ENCODE measurements at places on chromosomes 7 and 10.

DNA sequence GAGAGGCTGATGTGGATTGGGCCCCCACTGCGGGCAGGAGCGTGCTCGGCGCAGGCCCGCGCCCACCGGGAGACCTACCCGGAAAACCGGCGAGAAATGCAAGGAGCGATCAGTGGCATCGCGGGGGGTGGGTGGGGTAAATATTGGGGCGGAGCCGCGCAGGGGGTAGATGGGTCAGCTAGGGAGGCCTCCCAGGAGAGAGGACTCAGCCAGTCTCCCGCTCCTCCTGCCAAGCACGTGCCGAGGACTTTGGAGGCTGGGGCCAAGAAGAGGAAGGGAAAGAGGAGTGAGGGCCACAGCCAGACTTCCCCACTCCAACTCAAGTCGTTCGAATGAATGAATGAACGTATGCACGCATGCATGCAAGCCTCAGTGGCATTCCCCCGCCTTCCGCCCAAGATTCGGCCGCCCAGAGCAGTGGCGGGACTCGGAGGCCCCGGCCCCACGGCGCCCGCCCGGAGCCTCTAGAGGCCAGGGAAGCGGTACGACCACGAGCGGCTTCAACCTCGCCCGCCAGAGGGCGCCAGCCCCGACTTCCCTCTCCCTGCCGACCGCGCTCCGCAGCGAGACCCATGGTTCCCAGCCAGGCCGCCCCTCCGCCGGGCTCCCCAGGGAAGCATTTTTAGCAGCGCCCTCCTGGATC lies 3.6 kb downstream of the NPM3 start:
- DNase-seq = peak; percentile 38

GRCh38 chr10:131859341-131860020 lies 41.3 kb upstream of the PPP2R2D start:
- DNase-seq = no peak

DNA sequence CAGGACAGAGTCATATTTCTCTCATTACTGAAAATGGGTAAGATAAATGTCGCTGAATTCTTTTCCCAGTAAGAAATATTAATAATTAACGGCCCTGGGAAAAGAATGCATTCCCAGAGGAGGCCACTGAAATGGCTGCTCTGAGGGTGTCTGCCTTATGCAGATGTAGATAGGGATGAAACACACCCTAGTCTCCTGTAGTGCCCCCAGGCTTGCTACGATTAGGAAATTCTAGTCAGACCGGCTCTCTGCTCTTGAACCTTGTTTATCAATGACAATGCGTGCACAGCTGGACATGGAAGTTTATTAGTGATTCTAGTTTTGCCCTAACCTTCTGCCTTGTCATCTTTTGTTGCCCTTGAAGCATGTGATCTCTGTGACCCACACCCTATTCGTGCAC lies 291.1 kb downstream of the ZNF248 start:
- DNase-seq = peak; percentile 5

DNA sequence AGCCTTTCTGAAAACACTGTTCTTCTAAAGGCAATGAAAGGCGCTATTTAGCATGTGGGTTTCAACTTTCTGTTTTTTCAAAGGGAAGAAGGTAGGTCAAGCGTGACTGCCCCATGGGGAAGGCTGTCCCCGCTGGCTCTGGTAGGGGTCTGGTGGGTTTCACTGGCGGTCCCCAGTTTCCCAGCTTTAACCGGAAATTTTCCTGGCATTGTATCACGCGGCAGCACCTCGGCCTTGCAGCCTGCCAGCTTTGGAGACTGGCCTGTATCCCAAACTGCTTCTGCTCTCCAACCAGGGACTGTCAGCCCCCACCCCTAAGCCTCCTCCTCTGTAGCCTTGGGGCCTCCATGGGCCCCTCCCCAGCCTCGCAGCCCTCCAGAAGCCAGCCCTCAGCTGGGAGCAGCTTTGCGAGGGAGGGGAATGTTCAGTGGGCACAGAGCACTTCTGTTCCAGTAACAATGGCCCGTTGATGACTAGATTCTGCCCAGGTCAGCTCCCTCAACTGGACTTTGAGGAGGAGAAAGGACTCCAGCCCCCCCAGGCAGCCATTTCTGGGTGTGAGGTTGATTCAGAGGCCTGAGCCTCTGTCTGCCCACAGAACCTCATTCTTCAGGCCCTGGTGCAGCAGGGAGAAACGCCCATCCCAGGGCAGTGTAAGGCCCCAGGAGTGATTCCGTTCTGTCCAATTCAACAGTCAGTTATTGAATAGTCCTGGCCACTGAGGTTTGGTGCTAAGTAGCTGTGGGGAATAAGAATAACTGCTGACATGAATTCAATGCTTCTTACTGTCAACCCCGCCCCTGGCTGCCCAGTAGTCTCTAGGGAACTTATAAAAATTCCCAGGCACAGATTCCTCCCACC lies 17.1 kb downstream of the CHST3 start:
- no peak for DNase-seq

- DNase-seq = no peak
Observed at GRCh38 chr7:93861325-93861949, 29.1 kb downstream of the TFPI2 start.

- no peak for DNase-seq
Observed at GRCh38 chr10:6565588-6565987, 14.5 kb downstream of the PRKCQ start.

GRCh38 chr7:33596686-33597085 lies 308.7 kb upstream of the BMPER start:
- no peak for DNase-seq

GRCh38 chr7:137958470-137959431 lies 43.1 kb downstream of the CREB3L2 start:
- no peak for DNase-seq

DNA sequence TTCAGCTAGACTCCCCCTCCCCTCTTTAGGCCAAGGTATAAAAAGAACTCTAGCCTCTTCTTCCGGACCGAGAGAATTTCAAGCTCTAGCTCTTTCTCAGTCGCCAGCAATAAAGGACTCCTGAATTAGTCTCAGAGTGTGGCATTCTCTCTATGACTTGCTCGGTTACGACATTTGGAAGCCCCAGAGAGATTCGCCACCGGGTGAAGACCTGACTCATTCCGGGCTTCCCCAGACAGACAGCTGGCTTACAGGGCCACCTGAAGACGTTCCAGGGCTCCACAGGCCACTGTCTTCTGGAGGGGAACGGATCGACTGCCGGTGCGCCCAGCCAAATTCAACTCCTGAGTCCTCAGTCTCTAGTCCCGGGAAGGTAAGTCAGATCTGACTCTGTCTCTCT lies at the start of gene AKR1B15:
Gene AKR1B15 (plus strand): TSS at position 234 of the 400 bp plus-strand sequence. CDS start 15,510 bp downstream, outside the sequence.
- no peak for DNase-seq

- DNase-seq = no peak
Observed at GRCh38 chr7:47284691-47285635, 296.9 kb downstream of the TNS3 start.

GRCh38 chr10:133140417-133141143 lies 19.4 kb upstream of the KNDC1 start:
- DNase-seq = no peak

GRCh38 chr7:92415225-92415624 lies 32.1 kb upstream of the GATAD1 start:
- DNase-seq = no peak

DNA sequence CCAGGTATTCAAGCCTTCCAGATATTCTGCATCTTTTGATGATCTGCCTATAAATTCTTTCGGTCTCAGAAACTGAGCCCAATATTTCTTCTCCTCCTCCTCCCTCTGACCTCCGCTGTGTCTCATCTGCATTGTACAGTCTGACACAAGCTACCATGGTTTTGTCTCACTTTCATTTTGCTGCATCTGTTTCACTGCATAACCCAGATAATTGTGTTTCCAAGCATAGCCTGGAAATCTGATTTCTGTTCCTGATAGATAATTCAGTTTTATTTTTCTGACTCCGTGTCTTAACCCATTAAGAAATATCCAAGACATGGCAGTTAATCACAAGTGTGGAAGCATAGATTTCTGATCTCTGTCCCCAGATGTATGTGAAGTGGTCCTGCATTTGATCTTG lies 374.2 kb upstream of the SEMA3A start:
- no peak for DNase-seq

DNA sequence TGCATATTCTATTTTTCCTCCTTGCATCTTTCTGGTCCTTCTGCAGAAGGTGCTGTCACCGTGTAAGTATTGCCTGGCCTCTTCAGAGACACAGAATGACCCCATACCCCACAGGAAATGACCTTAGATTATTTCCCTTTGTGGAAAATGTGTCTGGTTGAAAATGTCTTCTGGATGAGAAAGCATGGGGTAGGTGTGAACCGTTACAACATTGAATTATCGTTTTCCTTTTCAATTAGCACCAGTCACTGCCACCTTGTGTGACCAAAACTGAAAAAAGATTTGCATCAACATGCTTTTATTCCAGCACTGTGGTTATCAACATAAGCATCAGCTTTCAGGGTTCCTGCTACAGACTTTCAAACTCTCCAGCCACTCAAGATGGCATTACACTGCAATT lies 58.0 kb upstream of the CELF2 start:
- no peak for DNase-seq

DNA sequence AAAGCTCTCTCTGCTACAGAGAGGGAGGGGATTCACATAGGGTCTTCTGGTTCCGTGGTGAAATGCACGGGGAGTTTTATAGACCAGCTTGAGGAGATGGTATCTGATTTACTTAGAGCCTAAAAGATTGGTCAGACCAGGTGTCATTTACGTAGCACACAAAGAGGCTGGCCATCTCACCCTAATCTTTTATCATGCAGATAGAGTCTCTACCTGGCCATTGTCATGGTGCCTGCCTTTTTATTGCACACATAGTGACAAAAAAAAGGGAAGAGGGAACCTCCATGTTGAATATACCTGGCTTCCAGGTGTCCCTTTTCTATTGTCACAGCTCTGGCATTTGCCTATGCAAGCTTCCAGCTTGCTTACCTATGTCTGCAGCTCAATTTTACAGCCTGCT lies 1456.1 kb downstream of the GATA3 start:
- no peak for DNase-seq

DNA sequence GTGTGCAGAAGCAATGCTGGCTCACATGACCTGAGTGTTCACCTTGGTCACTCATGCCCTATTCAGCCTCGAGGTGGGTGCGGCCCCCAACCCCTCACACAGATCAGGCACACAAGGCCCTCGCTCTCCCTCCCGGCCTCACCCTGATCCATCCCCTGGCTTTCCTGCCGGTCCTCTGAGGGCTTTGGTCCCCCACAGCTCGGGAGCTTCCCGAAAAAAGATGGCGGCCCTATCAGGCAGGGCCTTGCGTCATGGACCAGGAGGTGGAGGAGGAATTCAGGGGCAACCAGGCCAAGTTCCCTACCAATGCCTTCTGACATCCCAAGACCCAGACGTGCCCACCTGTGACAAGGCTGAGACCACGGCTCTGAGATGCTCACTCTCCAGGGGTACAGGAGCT lies 43.7 kb upstream of the DNAAF5 start:
- DNase-seq = no peak

- DNase-seq = no peak
Observed at GRCh38 chr7:37131855-37132254, 316.8 kb downstream of the ELMO1 start.

- DNase-seq = no peak
Observed at GRCh38 chr10:88672041-88672440, 7.8 kb downstream of the LIPF start.

DNA sequence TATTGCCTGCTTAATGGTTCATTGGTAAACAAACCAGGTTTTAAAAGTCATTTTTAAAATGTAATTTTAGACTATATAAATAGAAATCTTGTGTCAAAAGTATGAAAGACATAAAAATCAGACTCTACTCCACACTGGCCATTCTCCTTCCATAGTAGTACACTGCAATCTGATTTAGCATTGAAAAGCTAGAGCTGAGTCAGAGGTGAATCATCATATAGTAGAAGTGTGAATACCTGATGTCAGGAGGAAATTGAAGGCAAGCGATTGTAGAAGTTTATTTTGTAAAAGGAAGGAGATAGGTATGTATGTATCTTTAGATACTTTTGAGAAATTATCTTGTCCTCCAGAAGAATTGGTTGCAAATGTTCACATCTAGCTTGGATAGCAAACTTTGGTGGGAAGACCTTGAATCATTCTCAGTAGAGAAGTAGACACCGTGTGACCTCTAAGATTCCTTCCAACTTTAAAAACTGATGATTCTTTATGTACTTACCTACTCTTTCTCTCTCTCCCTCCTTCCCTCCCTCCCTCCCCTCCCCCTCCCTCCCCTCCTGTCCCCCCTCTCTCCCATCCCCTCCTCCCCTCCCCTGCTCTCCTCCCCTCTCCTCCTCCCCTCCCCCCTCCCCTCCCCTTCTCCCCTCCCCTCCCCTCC lies 88.1 kb downstream of the BTAF1 start:
- DNase-seq = no peak

GRCh38 chr10:26468291-26468690 lies 30.1 kb downstream of the APBB1IP start:
- DNase-seq = no peak

DNA sequence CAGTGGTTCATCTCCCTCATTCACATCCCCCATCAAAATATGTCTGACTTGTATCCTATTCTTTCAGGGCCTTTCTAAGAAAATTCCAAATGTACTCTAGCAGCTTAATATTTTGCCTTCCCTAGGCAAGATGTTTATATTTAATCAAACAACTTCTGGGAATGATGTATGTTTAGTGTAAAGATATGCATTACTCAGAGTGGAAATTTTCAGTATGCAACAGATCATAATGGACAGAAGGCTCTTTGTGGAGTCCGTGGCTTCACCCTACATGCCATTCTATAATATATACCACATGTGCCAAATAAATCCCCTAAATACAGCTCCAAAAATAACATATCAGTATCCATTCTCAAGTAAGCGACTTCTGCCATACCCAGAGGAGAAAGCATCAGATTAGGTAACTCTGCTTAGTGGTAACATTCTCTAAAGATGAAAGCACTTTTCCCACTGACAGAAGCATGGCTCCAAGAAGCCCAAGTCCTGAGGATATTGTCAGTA lies 316.6 kb downstream of the KCNMA1 start:
- DNase-seq = no peak

DNA sequence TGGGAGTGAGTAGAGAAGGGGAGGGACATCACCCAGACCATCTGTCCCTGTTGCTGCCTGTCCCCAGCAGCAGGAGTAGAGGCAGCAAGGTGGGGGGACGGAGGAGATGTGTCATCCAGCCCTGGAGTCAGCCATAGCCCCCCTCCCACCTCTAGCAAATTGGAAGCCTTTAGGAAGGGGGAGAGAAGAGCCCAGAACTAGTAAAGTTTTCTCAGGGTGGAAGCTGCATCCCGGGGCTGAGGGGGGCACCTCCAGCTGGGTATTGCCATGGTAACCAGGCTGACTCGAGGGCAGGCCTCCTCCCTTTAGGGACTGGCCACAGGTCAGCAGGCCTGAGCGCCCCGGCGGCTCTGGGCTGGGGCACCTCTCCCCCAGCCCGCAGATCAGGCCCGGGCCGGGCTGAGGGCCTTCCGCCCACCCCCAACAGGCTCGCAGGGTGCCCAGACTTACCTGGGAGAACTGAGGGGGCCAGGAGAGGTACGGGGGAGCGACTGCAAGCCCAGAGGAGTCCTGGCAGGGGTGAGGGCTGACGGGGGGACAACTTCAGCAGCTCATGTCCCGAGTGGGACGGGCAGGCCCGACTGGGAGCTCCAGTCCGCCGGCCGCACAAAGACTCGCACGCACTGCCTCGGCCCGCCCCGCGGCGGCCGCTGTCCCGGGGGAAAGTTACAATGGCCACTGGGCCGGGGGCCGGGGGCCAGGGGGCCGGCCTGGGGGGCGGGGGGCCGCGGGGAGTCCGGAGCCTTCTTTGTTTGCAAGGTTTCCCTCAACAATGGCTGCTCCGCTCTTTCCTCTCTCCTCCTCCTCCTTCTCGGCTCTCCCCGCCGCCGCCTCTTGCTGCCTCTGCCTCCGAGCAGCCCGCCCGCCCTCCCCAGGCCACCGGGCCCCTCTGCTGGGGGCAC lies 6.0 kb downstream of the LDB1 start:
- no peak for DNase-seq

All from NCI-H748 treated with DMSO at 0.1 percent for 48 hours (cell line).